ENCODE measurements at places on chromosomes 16 and 17. TPM values are rescaled to one million over a fixed set of nuclear protein-coding genes. Genes with fewer than 3 reads are reported as not detected.

DNA sequence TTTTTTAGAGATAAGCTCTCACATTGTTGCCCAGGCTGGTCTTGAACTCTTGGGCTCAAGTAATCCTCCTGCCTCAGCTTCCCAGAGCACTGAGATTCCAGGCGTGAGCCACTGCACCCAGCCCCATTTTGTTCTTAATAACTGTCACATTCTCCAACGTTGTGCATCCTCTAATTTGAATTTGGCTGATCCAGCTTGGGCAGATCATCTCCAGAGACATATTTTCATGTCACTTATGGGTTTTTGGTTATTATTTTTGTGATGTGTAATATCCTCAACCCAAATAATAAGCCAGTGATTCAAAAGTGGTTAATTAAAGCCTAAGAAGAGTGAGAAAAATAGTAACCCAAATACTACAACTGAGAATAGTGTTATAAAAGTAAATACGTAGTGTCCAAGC, 16.2 kb upstream of the COL1A1 start:
- DNase-seq = no peak
- H3K27ac ChIP-seq = no peak overlapping the region
- H3K4me3 ChIP-seq = no peak overlapping the region
- no peaks in the 10 kb centered on the region for H3K27me3 ChIP-seq
- no peaks in the 10 kb centered on the region for H3K36me3 ChIP-seq

GRCh38 chr16:695355-696089, 5.3 kb upstream of the WDR24 start:
- peaks cover 7% of the 10 kb centered on the region for H3K27me3 ChIP-seq
- H3K27ac ChIP-seq = no peak overlapping the region
- no peaks in the 10 kb centered on the region for H3K36me3 ChIP-seq
- no peak overlapping the region for H3K4me3 ChIP-seq
- H3K4me1 ChIP-seq = peaks cover 19% of the 10 kb centered on the region
- no peak for DNase-seq

- H3K4me3 ChIP-seq = no peak overlapping the region
- no peaks in the 10 kb centered on the region for H3K27me3 ChIP-seq
- peaks cover 5% of the 10 kb centered on the region for H3K4me1 ChIP-seq
- no peaks in the 10 kb centered on the region for H3K36me3 ChIP-seq
These were observed 94.8 kb downstream of the RTN4RL1 start for GRCh38 chr17:1930337-1930645.

- H3K27me3 ChIP-seq = no peaks in the 10 kb centered on the region
- H3K4me3 ChIP-seq = no peak overlapping the region
- H3K36me3 ChIP-seq = no peaks in the 10 kb centered on the region
- no peak for DNase-seq
- H3K27ac ChIP-seq = no peak overlapping the region
These were observed 585 bp upstream of the MYO15A start for GRCh38 chr17:18107971-18108370.

The IGFBP4 gene
- 59.5 TPM for total RNA-seq

- DNase-seq = no peak
- no peaks in the 10 kb centered on the region for H3K4me1 ChIP-seq
These were observed 12.8 kb downstream of the CARHSP1 start for GRCh38 chr16:8855972-8856371.

The LIG3 gene
- 17.4 TPM for total RNA-seq
